ENCODE measurements at places on chromosomes 16 and 17.

DNA sequence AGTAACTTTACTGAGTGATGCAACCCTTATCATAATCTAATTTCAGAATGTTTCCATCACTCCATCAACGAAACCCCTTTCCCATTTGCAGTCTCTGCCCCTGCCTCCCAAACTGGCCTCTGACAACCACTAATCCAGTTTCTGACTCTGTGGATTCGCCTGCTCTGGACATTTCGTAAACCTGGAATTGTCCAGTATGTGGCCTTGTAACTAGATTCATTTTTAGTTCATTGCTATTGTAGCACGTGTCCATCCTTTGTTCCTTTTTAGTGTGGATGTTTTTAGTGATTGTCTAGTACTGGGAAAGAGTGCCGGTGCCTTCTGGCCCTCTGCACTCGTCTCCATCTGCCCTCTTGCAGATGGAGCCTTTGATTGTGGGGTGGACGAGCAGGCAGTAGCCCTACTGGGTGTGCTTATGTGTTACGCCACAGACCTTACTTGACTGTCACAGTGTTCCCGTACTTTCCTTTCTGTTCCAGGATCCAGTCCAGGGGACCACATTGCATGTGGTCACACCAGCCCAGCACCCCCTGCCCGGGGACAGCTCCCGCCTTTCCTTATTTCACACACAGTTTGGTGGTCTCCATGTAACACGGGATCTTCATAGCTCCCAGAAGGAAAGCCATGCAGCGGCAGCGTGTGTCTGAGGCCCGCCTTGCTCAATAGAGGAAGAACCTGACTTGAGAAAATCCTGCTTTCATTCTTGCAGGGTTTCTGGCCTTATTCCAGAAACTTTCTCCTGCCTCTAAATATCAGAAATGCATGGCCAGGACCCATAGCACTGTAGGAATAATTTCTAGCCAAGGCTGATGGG, 8.8 kb downstream of the KIAA0513 start:
- no peak for DNase-seq

DNA sequence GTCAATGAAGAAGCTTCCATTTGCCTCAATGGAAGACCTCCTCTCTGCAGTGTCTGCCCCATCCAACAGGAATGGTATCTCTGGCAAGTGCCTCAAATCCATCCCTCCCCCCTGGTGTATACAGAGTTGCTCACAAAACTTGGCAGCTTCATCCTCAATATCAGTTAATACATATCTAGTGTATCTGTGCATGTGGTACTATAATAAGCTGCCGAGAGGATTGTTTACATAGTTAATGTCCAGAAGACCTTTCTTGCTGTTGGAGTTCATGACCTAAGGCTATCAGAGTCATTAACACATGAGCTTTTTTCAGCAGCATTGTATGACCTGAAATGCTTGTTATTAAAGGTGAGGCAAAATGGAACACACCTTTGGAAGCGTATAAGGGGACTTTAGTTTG, 14.0 kb upstream of the RASL10B start:
- DNase-seq = no peak

- DNase-seq = no peak
Measured at GRCh38 chr17:43774304-43775250, 4.2 kb downstream of the DUSP3 start.

DNA sequence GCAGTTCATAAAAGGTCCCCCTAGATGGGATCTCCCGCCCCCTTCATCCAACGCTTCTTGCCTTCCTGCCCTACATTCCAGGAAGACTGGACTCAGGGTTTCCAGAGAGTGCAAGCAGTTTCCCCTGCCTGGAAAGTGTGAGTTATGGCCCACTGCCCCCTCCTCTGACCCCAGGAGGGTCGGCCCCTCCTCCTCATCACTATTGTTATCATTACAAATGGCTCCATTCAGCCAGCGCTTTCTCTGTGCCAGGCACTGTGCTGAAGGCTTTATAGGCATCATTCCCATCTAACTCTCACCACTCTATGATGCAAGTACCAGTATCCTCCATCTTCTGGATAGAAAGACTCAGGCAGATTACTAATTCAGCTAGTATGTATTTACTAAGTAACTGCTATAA, 90.7 kb downstream of the USP31 start:
- no peak for DNase-seq

DNA sequence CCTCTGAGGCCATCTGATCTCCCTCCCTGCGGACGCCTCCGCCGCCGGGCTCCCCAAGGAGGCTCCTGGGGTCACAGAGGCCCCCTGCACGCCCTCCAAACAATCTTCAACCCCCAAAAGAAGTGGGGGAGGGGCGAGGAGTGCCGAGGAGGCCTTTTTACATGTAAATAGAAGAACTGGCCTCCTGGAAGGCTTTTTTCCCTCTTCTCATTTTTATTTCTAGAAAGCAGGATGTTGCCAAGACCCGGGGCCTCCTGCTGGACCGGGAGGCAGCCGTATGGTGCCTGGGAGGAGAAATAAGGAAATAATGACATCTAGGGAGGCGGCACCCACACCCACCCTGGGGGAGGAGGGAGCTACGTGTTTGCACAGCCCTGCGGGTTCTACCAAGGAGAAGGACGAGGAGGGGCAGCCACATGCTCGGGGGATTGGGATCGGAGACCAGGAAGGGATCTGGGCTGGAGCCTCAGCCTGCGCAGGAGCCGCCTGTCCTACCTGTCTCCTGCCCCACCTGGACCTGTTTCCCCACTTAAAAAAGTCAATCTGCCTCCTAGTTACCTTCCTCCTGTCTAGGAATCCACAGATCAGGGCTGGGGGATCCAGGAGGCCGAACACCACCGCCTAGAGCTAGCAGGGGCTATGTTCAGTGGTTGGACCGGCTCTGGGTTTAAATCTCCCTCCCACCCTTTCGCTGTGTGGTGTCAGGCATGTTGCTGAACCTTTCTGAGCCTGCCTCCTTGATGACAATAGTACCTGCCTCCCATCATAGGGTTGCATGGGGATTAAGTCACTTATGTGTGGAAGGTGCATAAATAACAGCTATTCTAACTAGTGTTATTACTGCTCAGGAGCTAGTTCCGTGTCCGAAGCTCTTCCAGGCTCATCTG, 175.7 kb upstream of the GSE1 start:
- no peak for DNase-seq

GRCh38 chr16:13621639-13622038, 298.3 kb upstream of the ERCC4 start:
- no peak for DNase-seq

- no peak for DNase-seq
Measured at GRCh38 chr17:75818326-75818885, 25.8 kb downstream of the UNC13D start.

GRCh38 chr16:81841722-81842121, 62.6 kb downstream of the PLCG2 start:
- DNase-seq = peak; percentile 36

- no peak for DNase-seq
Measured at GRCh38 chr16:88831838-88832237, 20.1 kb upstream of the APRT start.

GRCh38 chr17:74204474-74204873, 996 bp downstream of the RPL38 start:
- no peak for DNase-seq

GRCh38 chr17:2924211-2924610, 128.0 kb downstream of the RAP1GAP2 start:
- no peak for DNase-seq

DNA sequence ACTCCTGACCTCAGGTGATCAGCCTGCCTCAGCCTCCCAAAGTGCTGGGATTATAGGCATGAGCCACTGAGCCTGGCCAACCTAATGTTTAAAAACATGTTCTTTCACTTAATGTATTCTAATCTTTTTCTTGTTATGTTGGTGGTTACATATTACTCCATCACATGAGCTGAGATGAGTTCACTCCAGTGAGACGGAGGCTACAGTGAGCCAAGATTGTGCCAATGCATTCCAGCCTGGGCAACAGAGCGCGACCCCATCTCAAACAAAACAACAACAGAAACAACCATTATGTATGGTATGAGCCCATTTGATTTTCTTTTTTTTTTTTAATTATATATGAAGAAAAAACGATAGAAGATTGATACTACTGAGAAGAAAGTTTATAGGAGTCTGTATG, 39.6 kb downstream of the SLC39A11 start:
- no peak for DNase-seq

GRCh38 chr16:57764341-57765159, 29.0 kb downstream of the KATNB1 start:
- DNase-seq = peak; percentile 0

- DNase-seq = no peak
Measured at GRCh38 chr17:77403854-77404253, 263.1 kb downstream of the SEC14L1 start.

- DNase-seq = no peak
Measured at GRCh38 chr16:28561557-28562187, 8.0 kb downstream of the SGF29 start.

DNA sequence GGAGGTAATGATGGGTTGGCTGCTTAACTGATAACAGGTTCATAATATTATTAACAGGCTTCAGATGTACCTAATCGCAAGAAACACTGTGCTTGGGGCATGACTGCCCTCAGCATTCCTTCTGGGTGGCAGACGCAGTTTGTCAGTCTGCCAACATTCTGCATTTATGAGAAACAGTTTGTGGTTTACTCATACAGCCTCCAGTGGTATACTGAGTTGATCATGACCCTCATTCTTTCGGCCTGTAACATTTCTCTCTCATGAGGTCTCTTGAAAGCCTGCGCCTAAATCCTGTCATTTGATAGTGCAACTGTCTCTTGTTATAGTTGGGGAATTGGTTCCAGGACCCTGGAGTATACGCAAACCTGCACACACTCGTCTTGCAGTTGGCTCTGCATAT, 4.9 kb upstream of the RUSF1 start:
- DNase-seq = no peak

GRCh38 chr17:17676752-17677151, 4.5 kb upstream of the RAI1 start:
- no peak for DNase-seq

DNA sequence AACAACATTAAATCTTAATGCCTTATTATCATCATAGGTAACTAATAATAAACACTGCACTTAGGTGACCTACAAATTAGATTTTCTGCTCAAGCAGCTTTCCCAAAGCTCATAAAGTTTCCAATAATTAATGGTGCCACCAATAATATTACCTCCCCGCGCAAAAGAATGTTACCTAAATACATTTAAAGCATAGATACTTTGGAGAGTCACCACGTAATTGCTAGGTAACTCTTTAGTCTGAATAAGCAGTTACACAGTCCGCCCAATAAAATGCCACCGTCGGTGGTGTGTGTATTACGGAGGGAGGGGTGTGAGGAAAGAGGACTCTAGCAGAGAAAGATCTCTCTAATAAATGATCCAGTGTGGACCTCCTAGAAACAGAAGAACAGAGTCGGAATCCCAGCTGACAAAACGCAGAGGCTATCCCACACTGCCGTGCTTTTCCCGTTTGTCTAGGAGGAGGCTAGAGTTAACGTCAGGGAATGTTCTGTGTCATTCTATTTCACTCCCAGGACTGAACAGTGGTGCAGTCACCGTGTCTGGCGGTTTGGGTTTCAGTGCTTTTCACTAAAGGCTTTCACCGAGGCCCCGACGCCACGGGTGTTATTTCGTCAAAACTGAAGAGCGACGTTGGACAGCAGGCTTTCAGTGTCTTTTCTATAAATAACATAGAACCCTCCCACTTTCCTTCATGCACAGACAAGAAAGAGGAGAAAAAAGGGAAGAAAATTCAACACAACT, 630 bp downstream of the RNFT1 start:
- DNase-seq = peak; percentile 41

GRCh38 chr17:21380659-21381058, 4.5 kb downstream of the KCNJ12 start:
- DNase-seq = no peak

GRCh38 chr17:30031214-30031869, 85.3 kb upstream of the NSRP1 start:
- DNase-seq = no peak

- no peak for DNase-seq
Measured at GRCh38 chr16:68907781-68908181, 64.5 kb downstream of the TANGO6 start.

DNA sequence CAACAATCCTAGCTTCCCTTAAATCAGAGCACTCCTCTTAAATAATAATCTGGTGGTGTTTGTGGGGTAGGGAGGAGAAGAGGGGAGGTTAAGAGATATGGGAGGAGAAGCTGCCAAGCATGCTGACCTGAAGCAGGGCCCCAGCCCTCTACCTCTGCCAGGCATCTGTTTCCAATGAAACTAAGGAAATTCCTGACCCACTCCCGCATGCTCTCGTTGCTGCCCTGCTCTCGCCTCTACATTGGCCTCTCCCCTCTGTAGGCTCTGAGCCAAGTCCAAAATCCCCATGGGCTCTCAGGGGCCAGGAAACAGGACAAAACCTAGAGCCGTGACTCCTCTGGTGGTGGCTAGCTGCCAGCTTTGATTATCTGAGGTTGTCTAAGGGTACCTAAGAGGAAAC, 559.5 kb upstream of the CDH11 start:
- no peak for DNase-seq

GRCh38 chr17:63478814-63479494, 2.1 kb downstream of the ACE start:
- DNase-seq = peak; percentile 80

GRCh38 chr17:81289627-81290026, 5.5 kb downstream of the SLC38A10 start:
- no peak for DNase-seq

DNA sequence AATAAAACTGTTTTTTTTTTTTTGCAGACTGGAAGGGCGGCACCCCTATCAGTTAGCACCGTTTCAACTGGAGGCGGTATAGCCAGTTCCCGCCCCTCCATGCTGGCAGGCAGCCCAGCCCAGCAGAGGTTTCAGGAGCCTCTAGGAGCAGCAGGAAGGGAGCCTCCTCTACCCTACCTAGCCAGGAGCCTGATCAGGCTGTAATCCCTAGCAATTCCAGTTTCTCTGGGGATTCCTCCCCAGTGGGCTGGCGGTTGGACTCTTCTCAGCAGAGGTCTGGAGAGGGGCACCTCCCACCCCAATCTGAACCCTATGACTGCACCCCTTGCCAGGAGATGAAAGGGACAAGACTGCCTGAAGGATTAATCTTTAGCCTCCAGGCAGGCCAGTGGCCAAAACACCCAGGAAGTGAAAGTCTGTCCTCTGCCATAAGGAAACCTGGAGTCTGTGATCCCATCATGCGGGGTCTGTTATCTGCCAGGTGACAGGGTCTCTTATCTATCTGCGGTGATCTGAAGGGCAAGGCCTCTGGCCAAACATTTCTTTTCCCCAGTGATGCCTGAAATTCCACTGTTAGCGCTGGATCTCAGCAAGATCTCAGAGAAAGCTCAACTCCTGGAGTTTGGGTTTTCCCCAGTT, 4.9 kb upstream of the CDH1 start:
- no peak for DNase-seq
